ENCODE measurements at places on chromosomes 13 and 19.
A peak's percentile ranks its signal among the peaks of the same experiment; 100 is the strongest.

- peak overlapping the region; percentile 69 for H3K4me3 ChIP-seq
- peak; percentile 69 for DNase-seq
- no peaks in the 10 kb centered on the region for H3K36me3 ChIP-seq
- H3K27me3 ChIP-seq, result peaks cover 31% of the 10 kb centered on the region
These were observed 5.4 kb downstream of the KLK1 start for GRCh38 chr19:50817941-50818858.

- peak overlapping the region; percentile 38 for H3K27ac ChIP-seq
- H3K27me3 ChIP-seq, result no peaks in the 10 kb centered on the region
- DNase-seq, result peak; percentile 92
- H3K36me3 ChIP-seq, result no peaks in the 10 kb centered on the region
These were observed 4.3 kb downstream of the OR7A5 start for GRCh38 chr19:14830702-14831101.

DNA sequence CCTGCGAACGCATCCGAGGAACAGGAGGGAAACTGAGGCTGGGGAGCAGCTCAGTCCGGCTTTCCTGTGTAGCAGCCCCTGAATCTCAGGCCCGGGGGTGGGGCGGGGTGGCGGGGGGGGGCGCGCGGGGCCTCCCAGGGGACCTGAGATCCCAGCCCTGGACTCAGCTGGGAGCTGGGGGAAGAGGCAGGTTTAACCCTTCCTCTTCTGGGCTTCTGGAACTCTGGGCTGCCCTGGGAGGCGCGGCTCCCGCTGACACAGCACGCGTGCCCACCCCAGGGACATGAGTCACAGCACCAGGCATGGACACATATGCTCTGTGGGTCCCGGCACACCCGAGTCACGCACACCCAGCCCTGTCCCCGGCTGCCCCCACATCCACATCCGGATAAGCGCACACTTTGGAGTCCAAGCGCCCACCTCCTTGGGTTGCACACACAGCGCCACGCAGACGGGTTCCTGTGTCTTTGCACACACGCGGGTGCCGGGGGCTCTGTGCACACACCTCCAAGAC lies 3.5 kb upstream of the CIRBP start:
- H3K4me3 ChIP-seq, result no peak overlapping the region
- H3K27ac ChIP-seq, result peak overlapping the region; percentile 89
- peaks cover 2% of the 10 kb centered on the region for H3K36me3 ChIP-seq
- no peaks in the 10 kb centered on the region for H3K27me3 ChIP-seq
- peaks cover 57% of the 10 kb centered on the region for H3K4me1 ChIP-seq

- H3K4me3 ChIP-seq, result no peak overlapping the region
- no peaks in the 10 kb centered on the region for H3K36me3 ChIP-seq
- H3K27ac ChIP-seq, result no peak overlapping the region
- DNase-seq, result no peak
- no peaks in the 10 kb centered on the region for H3K27me3 ChIP-seq
These were observed 83.5 kb downstream of the SLITRK1 start for GRCh38 chr13:83798731-83799130.

DNA sequence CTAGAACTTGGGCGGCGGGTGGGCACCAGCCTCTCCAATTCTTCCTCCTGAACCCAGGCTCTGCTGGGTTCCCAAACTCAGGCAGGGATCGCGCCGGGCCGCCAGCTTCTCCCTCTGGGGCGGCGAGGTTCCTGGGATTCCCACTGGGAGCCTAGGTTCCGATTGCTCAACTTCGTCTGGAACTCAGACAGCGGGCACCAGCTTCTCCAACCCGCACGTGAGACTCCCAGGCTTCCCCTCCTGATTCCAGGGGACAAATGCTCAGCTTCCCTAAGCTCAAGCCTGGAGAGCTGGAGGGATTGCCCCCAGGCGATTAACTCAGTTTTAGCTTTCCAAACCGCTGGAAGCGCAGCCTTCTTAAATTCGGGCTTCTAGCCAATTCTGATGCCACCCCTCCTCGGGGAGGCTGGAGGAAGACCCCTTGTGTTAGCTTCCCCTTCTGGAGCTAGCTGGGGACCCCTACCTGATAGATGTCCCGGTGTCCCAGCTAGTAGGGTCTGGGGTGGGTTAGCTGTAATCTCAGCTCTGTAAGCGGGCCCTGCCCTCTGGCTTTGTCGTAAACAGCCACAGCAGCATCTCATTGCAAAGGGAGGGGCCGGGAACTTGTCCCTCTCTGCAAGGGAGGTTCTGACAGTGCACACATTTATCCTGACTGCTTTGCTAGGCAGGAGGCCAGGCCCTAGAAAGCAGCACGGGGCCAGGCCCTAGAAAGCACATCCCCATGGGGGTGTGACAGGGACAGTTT lies 671 bp downstream of the MCOLN1 start:
- peak overlapping the region; percentile 79 for H3K4me3 ChIP-seq
- H3K27ac ChIP-seq, result peak overlapping the region; percentile 85
- no peaks in the 10 kb centered on the region for H3K27me3 ChIP-seq
- H3K4me1 ChIP-seq, result peaks cover 21% of the 10 kb centered on the region
- peaks cover 43% of the 10 kb centered on the region for H3K36me3 ChIP-seq
- DNase-seq, result peak; percentile 81

DNA sequence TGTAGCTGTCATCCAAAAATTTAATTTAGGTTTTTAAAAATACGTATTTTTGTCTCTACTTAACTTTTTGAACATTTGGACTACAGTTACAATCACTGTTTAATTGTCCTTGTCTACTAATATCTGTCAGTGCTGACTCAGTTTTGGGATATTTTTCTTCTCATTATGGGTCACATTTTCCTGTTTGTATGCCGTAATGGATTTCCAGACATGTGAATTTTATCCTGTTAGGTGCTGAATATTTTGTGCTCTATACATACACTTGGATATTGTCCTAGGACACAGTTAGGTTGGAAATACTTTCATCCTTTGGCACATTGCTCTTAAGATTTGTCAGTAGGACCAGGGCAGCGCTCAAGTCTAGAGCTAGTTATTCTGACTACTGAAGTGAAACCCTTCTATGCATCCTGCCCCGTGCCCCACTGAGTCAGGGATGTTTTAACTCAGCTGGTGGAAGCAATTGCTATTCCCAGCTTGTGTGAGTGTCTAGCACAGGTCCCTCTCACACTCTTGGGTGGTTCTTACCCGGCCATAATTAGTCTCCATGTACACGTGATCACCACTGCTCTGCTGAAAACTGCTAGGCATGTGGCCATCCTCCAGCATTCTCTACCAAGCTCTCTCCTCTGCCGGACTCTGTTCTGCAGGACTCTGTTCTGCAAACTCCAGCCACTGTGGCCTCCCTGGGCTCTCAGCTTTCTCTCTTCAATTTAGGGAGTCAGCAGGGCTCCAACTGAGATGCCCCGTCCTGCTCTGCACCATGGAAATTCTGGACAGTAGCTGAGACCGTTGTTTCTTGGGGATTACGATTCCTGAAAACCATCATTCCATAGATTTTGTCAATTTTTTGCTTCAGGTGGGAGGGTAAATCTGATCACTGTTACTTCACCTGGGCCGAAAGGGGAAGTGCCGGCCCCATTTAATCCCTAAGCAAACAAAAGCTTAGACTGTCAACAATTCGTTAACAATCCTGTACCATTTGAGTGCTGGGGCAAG lies 11.1 kb downstream of the PROZ start:
- H3K4me1 ChIP-seq, result no peaks in the 10 kb centered on the region
- H3K27me3 ChIP-seq, result no peaks in the 10 kb centered on the region
- H3K4me3 ChIP-seq, result no peak overlapping the region
- H3K27ac ChIP-seq, result no peak overlapping the region

GRCh38 chr13:21557995-21558394 lies 46.0 kb downstream of the MICU2 start:
- H3K4me1 ChIP-seq, result no peaks in the 10 kb centered on the region
- no peaks in the 10 kb centered on the region for H3K27me3 ChIP-seq
- no peak overlapping the region for H3K27ac ChIP-seq
- H3K4me3 ChIP-seq, result no peak overlapping the region

DNA sequence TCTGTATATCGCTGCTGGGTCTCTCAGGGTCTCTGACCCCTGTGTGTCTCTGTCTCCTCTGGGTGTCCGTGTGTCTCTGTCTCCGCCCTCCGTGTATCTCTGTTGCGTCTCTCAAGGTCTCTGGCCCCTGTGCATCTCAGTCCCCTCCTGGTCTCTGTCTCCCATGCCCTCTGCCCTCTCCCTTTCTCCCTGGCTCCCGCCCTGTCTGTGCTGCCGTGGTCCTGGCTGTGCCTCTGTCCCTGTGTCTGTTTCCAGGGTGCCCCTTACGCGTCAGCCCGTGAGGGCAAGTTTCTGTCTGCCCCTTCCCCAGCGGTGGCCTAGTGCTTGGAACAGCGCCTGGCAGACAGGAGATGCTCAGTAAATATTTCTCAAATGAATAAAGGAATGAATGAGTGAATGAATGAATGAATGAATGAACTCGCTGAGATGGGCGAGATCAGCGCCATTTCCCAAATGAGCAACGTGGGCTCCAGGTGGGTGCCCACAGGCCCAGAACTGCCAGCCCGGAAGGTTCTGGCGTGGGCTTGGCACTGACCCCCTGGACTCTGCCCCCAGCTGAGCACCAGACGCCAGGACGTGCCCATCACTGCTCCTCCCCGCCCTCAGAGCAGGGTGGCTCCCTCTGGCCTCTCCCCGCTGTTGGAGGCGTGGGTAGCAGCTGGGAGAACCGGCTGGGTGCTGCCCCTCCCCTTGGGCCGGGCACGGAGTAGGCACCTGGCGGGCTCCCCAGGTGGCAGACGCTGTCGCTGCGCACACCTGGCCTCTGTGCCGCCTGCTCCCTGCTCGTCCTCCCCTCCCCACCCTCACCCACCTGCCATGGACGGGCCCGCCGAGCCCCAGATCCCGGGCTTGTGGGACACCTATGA lies at the start of gene SULT2B1:
TSS of gene SULT2B1 (plus strand) at position 736 of the 866 bp plus-strand sequence. CDS start at position 817, 81 bp downstream.
- H3K4me1 ChIP-seq, result peaks cover 15% of the 10 kb centered on the region
- no peak within 1 kb of the TSS for H3K27ac ChIP-seq
- no peaks in the 10 kb centered on the region for H3K36me3 ChIP-seq
- H3K27me3 ChIP-seq, result no peaks in the 10 kb centered on the region
- no peak within 1 kb of the TSS for H3K4me3 ChIP-seq
- DNase-seq, result no peak

DNA sequence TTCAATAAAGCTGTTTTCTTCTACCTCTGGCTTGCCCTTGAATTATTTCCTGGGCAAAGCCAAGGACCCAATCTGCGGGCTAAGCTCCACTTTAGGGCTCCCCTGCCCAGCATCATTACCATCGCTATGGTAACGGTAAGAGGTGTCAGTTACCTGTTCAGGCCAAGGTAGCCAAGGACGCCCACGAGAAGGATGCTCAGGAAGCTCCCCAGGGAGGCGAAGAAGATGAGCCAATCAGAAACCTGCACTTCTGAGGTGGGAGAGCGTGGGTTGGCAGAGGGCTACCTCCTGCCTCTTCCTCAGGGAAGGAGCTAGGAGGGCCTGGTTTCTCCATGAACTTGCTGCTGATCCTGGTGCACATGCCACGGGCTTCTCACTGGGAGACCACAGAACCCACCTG lies 24.7 kb downstream of the IL12RB1 start:
- H3K27me3 ChIP-seq, result no peaks in the 10 kb centered on the region
- H3K36me3 ChIP-seq, result no peaks in the 10 kb centered on the region
- H3K27ac ChIP-seq, result no peak overlapping the region
- no peak for DNase-seq
- no peak overlapping the region for H3K4me3 ChIP-seq
- H3K4me1 ChIP-seq, result peaks cover 12% of the 10 kb centered on the region

DNA sequence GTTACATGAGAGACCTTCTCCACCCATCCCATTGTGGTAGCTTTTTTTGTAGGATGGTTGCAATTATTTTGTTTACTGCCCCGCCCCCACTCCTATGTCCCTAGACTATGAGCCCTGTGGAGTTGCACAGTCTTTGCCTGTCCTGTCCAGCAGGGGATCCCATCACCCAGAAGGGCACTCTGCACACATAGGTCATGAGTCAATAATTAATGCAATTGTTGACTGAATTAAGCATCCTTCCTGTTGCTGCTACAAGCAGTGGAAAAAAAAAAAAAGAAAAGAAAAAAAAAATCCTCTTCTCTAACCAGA lies 14.2 kb downstream of the C19orf81 start:
- H3K4me1 ChIP-seq, result no peaks in the 10 kb centered on the region
- no peaks in the 10 kb centered on the region for H3K36me3 ChIP-seq
- peaks cover 24% of the 10 kb centered on the region for H3K27me3 ChIP-seq
- no peak for DNase-seq
- no peak overlapping the region for H3K27ac ChIP-seq

DNA sequence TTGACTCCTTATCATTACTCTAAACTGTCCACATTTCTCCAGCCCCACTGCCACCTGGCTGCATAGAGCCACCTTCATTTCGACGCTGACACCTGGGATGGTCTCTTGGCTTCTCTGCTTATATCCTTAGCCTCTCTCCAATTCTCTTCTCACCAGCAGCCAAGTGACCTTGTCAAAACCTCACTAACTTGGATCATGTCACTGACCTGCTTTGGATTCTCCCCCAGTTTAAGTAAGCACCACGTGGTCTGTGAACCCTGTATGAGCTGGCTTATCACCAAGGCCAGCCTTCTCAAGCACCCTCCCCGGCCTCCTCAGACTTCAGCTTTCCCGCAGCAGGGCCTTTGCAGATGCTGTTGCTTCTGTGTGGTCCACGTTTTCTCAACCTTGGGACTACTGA lies 12.3 kb upstream of the GGACT start:
- H3K27me3 ChIP-seq, result no peaks in the 10 kb centered on the region
- H3K4me3 ChIP-seq, result no peak overlapping the region

DNA sequence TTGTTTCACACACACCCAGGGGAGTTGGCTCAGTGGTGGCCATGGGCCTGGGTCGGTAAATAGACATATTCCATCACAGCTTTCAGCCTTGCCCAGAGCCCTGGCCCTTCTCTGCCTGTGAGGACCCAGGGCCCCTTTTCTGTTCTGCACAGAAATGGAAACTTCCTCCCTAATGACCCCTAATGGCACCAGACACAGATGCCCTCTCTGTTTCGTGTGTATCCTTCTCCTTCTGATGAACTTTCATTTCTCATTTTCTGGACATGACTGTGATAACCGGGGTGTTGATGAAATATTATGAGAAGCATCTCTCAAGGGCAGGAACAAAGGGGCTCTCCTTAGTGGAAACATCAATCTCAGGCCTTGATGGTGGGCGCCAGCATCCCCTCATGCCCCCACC lies 12.8 kb downstream of the LILRA1 start:
- H3K4me3 ChIP-seq, result no peak overlapping the region
- no peaks in the 10 kb centered on the region for H3K4me1 ChIP-seq
- no peak overlapping the region for H3K27ac ChIP-seq
- H3K27me3 ChIP-seq, result peaks cover 2% of the 10 kb centered on the region

GRCh38 chr13:98110749-98111148 lies 32.1 kb upstream of the FARP1 start:
- DNase-seq, result no peak
- H3K4me1 ChIP-seq, result no peaks in the 10 kb centered on the region
- H3K27me3 ChIP-seq, result no peaks in the 10 kb centered on the region
- H3K4me3 ChIP-seq, result no peak overlapping the region

DNA sequence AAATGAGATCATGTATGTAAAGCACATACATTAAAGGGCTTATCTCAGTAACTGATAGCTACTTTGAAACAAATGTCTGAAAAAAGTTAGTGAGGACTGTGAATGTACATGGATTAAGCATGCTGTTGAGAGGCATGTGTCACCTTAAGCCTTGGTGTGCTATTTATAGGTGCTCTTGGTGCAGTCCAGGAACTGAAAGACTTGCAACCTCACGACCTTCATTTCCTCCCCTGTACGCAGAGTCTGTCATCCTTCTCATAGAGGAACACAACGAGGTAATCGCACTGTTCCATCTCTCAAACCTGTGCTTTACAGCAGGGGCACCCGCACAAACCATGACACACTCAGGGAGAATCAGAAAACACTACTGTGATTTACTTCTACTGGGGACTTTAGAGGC lies 65.6 kb downstream of the UFM1 start:
- no peaks in the 10 kb centered on the region for H3K36me3 ChIP-seq
- H3K4me3 ChIP-seq, result no peak overlapping the region
- no peaks in the 10 kb centered on the region for H3K27me3 ChIP-seq
